ENCODE measurements at places on chromosomes 4 and X.
A peak's percentile ranks its signal among the peaks of the same experiment; 100 is the strongest.

GRCh38 chrX:69627744-69628143, 11.8 kb downstream of the EDA start:
- no peak for DNase-seq

DNA sequence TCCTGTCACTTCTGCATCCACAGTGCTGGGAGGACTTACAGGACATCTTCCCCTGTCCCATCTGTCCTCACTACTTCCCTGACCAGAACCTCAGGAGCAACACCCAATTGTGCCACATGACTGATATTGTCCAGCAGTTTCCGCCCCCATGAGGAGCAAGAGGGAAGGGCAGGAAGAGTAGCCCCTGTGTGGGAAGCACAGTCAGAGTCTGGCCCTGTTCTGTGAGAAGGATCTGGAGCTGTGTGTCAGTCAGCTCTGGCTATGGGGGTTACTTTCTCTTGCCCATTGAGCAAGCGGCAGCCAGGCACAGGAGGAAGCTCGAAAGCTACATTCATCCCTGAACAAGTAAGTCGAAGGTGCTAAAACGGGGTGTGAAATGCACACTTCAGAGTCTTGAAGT, 14.8 kb upstream of the TRIM60 start:
- DNase-seq = no peak

GRCh38 chr4:169604903-169605331, 7.5 kb downstream of the NEK1 start:
- DNase-seq = no peak

DNA sequence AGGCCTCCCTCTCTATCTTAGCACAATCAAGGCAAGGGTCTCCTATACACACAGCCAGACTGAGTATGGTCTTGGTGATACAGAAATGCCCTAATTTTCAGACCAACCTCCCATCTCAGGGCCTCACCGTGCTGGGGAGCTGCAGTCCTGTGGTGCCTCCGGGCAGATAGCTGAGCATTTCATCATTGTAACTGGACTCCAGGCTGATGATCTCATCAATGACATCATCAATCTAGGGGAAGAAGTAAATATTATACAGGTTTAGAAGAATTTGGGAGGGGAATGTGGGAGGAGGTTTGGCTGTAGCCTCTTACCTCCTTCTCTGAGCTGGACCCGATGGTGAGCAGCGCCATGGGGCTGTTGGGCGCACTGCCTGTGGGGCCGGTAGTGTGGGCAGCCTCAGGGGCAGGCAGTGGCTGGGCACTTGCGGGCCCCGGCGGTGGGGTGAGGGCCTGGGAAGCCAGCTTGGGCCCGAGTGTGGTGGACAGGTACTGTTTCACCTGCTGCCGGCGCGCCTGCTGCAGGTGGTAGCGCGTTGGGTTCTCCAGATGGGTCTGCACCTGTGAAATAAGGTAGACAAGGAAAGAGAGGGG, 5.2 kb downstream of the TFE3 start:
- DNase-seq = no peak

DNA sequence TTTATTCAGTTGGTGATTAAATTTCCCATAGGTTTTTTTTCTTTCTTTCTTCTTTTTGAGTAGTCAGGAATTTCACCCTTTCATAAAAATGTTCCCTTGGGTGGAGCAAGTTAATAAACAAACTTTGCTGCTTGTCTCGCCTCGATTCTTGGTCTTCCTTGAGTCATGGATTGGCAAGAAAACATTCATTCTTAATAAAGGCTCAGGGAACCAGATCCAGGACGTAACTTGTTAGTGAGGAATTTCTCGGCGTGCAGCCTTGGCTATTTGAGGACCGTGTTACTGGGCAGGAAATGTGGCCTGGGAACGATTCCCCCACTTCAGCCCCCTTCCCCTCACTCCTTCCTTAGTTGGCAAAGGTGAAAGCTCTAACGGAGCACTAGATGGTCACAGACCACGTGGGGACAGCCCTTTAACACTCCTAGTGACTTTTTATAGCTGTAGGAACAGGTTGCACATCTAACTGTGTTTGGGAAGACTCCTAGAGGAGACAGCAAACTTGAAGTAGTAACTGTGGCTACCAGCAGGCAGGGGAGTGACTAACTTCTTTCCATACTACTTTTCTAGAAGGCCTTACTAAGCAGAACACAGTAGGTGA, 106.8 kb downstream of the UCHL1 start:
- peak; percentile 11 for DNase-seq

- DNase-seq = no peak
Observed at GRCh38 chrX:110050386-110050785, 47.5 kb downstream of the TMEM164 start.

- DNase-seq = no peak
Observed at GRCh38 chrX:133534172-133534571, 118.9 kb upstream of the GPC4 start.
